ENCODE measurements at places on chromosomes 12 and 14.

DNA sequence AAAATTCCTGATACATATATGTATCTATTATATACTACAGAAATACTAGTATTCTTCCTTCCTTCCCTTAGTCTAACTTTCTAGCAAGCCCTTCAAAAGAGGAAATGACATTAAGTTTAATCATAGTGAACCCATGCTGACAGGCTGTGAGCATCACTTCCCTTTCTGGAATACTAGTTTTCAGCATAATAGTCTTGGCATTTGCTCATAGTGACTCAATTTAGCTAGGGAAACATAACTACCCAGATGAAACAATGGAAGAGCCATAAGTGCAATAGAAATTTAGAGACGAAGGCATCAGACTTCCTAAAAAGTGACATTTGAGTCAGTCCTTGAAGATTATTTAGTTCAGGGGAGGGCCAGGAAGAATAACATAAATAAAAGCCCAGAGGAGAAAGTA is 184.5 kb upstream of the CRY1 start:
- peak; percentile 67 for DNase-seq

DNA sequence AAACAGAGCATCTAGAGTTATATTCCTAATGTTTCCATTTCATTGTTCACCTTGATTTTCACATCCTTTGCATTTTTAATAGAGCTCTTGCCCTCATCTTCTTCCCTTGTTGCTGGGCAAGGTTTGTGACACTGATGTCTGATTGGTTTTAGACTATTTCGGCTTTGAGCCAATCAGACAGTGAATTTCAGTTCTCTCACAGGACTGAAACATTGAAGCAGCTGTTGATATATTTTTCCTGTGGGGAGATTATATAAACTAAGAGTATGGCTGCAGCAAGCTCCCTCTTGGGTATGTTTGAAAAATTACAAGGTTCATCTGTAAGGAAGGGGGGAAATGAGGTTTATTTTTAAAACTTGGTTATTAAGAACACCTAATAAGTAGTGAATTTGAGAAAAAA is 51.2 kb downstream of the ATF7IP start:
- DNase-seq, result peak; percentile 50

GRCh38 chr14:38973083-38973700 is 129.8 kb downstream of the SEC23A start:
- DNase-seq, result no peak

GRCh38 chr14:50212726-50213125 is 18.7 kb downstream of the SOS2 start:
- no peak for DNase-seq

DNA sequence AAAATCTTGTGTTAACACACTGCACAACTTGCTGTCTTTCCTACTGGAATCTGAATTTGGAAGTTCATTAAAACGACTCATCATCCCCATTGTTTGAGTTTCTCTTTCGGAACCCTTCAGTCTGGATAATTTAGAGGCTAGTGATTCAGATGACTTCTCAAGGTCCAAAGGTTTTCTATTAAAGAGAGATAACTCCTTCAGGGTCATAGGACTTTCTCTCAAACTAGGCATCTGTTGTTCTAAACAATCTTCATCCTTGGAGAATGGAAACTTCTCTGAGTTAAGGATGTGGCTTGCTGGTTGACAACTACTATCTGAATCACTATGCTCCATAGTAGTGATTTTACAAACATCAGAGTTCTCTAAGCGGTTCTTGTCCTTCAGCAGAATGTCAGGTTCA is 4.4 kb downstream of the MLH3 start:
- peak; percentile 25 for DNase-seq

DNA sequence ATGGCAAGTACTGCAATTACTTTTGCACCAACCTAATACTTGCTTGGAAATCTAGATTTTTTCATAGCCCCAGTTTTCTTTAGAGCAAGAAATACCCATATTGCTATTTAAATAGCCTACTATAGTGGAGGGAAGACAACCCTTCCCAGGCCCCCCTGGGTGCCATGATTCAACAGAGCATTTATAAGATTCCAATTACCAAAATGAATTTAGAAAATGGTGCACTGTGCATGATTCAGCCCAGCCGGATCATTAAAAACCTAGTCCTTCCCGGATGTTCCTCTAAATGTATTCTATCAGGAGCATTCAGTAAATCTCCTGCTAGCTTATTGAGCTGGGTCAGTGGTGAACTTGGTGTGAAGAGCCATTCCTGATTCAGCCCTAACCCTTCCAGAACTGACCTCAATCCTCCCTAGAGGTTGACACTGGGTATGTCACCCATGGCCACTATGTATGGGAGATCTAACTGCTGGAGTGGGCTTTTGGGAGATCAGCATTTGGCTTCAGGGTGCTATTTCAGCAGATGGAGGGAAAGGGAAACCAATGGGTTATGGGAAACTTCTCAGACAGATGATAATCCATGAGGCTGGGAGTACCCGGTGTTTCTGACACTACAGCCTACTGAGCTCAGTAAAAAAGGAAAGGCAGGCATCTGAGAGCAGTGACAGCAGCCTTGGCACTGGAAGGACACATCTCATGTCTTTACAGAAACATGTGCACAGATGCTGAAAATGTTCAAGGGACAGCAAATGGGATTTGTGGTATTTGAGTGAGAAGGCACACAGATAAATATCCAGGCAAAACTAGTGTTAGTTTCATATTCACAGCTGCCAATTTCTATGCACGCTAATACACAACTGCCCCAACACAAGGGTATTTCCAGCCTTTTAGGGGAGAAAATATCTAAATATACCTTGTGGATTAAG is 258.9 kb downstream of the DPF3 start:
- no peak for DNase-seq

- DNase-seq, result peak; percentile 78
Observed at GRCh38 chr12:82835217-82835616, 148.5 kb downstream of the TMTC2 start.

GRCh38 chr12:110543252-110543959 is 39.7 kb downstream of the PPTC7 start:
- DNase-seq, result peak; percentile 7

GRCh38 chr12:2722806-2723205 is 72.0 kb upstream of the FKBP4 start:
- DNase-seq, result no peak

- no peak for DNase-seq
Observed at GRCh38 chr12:112557951-112558630, 139.3 kb downstream of the PTPN11 start.

- no peak for DNase-seq
Observed at GRCh38 chr14:33039311-33039710, 100.6 kb downstream of the NPAS3 start.

GRCh38 chr14:52741865-52742264 is 11.9 kb downstream of the STYX start:
- DNase-seq, result no peak

- DNase-seq, result peak; percentile 54
Observed at GRCh38 chr14:94548999-94549985, 11.9 kb upstream of the SERPINA4 start.

DNA sequence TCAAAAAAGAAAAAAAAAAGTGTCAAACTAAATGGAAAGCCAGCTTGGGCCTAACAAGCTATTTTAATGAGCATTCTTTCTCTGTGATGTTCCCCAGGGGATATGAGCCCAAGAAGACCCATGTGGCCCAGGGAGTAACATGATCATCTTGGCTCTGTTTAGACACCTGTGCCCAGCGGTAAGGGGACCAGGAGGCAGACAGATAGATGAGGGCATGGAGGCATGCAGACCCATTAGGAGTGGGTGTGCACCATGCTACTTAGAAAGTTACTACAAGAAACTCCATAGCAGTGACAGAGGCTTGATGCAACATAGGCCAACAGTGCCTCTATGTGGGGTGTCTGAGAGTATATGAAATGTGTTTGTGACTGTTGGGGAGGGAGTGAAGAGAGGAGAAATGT is 3.1 kb upstream of the CREBL2 start:
- peak; percentile 45 for DNase-seq

DNA sequence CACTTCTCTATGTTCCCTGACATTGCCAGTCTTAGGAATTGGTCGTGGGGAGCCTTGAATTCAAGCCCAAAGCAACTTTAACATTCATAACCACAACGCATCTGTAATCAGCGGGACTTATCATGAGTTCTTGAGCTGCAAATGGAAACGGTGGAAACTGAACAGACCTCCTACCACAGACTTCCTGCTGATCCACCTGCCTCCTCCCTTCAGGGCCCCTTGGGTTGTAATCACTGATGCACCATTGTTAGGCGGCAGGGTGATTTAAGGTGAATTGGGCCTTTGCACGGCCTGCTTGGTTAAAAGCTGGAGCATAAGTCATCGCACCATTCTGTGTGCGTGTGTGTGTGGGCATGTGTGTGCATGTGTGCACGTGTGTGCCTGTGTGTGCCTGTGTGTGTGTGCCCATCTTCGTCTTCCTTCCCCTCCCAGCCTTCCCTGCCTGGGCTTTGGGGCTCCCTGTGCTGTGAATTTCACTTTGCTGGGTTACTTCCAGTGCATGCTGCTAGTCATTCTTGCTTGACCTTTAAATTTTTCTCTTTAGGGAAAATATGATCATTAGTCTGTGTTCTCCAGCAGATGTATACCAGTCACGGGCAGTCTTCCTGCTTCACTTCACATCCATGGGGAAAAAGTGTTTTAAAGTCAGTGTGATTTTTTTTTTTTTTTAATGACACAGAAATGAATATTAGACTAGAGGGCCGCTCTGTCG is 29.1 kb downstream of the CHST11 start:
- DNase-seq, result no peak

DNA sequence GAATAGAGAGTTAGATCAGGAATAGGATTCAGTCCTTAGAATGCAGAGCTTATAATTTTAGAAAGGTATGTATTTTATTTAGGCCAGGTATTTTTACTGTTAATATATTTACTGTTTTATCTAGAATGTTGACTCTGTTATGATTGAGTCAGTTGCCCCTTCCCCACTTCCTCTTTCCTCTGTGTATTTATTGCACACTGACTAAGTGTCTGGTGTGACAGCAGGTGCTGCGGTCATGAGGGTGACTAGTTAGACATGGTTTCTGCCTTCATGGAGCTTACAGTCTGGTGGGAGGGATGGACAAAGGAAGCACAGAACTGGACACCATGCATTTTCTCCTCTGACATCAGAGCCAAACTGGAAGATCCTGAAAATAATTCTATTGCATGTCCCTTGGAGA is 159.8 kb downstream of the CACNA1C start:
- peak; percentile 3 for DNase-seq

Data from PC-3 (cell line).